ENCODE measurements at places on chromosomes 4 and X.
A peak's percentile ranks its signal among the peaks of the same experiment; 100 is the strongest.

- DNase-seq: no peak
Measured at GRCh38 chr4:8115916-8116315, 42.7 kb downstream of the ABLIM2 start.

DNA sequence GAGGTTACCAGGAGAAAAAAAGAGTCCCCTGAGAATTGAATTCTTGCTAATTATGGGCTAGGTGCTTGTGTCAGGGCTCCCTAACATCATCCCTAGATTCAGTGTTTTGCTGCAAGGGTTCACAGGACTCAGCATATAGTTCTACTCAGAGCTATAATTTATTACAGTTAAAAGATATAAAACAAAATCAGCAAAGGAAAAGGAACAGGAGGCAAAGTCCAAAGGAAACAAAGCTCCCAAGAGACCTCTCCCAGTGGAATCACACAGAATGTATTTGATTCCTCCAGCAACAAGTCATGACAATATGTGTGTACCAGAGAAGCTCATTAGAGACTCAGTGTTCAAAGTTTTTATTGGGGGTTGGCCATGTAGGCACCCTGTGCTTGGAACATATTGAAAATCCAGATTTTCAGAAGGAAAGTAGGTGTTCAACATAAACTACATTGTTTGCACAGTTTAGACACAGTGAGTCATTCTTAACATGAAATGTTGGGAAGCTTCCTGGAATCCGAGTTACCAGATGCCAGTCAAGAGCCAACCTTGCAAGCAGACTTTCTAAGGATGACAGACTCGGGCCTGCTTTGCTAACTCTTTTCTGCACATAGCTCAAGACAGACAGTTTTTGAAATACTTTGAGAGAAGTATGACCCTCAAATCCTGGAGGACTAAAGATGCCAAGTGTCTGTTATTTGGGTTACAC is 311.3 kb upstream of the EMCN start:
- DNase-seq: no peak

DNA sequence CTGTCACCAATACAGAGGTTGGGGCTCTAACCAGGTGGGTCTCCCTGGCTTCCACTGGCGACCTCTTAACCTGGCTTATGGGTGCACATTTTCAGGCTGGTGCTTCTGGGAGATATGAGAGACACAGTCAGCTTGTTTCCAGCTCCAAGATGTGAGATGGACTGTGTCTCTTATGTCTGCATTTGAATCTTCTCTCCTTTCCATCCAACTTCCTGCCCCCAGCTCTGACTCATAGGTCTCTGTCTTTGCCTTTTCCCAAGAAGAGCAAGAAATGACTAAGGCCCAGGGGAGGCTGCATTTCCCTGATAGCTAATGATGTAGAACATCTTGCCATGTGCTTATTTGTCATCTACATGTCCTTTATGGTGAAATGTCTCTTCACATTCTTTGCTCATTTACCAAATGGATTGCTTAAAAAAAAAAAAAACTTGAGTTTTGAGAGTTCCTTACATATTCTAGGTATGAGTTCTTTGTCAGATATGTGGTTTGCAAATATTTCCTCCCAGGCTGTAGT is 3.2 kb upstream of the UXT start:
- no peak for DNase-seq

DNA sequence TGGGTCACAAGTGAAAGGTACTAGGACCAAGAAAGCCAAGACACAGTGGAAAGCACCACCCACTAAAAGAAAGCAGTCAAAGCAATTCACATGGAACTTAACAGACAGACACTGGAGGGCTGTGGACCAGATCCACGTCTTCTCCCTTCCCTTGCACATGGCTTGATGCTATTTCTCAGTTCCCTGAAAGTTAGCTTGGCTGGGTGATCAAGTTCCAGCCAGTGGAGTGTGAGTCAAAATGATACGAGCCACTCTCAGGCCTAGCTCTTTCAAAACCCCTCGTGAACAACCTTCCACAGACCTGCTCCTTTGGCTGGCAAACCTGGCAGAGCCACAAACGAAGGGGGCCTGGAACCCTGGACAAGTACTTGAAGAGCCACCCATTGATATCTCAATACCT is 52.0 kb downstream of the RELL1 start:
- DNase-seq: no peak

DNA sequence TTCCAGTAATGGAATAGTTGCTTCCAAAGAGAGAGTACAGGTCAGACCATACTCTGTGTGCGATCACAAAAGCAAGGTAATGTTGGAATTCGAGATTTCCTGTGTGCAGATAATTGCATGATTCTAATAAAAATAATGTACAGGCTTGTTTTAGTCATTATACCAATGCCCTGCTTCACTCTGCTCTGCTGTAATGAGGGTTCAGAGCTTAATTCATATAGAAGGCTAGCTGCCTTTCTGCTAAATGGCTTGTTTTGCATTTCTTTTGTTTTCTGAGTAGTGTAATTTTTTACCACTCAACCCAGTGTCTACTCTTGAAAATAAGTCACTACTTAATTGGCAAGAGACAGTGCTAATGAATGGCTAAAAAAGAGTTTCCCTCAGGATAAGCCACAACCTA is 236.0 kb downstream of the CAMK2D start:
- DNase-seq: no peak

DNA sequence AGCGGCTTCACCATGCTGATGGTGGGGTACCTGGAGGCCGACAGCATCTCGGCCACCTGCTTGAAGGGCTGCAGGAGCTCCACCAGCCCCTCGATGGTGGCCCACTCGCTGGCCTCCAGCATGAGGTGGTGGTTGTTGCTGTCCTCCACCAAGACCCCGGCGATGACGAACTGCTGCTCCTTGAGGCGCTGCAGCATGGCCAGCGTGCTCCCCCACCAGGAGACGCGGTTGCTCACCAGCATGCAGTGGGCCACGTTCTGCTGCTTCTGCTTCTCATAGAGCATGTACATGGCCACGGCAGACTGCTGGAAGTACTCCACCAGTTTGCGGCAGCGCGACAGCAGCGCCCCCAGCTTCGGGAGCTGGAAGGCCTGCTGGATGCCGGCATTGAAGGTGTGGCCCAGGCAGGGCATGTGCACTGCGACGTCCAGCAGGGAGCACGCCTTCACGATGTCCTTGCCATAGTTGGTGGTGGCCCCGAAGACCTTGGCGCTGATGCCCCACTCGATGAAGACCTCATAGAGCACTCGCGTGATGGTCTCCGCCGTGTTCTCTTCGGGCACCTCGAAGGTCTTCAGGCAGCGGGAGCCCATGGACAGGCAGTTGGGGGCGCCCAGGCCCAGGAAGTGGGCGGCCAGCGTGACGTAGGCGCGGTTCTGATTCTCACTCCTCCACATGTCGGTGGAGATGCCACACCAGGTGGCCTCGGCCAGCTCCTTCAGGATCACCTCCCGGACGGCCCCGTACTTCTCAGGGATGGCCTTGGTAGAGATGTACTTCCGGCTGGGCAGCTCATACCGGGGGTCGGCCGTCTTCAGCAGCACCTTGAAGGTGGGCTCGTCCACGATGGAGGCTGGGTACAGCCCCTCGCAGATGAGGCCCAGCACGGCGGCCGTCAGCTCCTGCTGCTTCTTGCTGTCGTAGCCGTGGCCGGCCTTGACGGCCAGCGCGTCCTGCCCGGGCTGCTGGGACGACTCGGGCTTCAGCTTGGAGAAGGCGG is 11.0 kb downstream of the DHRSX start:
- DNase-seq: no peak

- peak; percentile 73 for DNase-seq
Measured at GRCh38 chrX:134236626-134237614, at the start of gene CCDC160. CCDC160 (plus strand) TSS chrX:134237182; CDS start chrX:134244801, 7,619 bp downstream.

DNA sequence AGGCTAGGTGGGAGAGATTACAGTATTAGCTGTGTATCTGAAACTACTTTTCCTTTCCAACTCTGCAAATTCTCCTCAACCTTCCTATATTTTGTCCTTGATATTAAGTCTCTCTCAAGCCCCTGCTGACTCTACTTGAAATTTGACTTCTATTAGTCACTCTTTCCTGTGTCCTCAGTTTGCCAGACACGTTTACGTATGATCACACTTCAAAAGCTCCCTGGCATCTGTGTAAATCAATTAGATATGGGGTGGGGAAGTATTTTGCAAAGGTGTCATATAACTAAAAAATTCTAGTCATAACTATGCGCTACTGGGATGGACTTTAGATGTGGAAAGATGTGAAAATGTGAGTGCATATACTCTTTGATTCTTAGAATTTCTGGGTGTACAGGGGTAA is 67.4 kb upstream of the ARHGAP24 start:
- no peak for DNase-seq

Data from right kidney (tissue), 9 donors.